T-helper 1 cell (primary cell): ENCODE measurements at places on chromosomes 5 and 9.

GRCh38 chr5:78221964-78222451, 72.5 kb downstream of the AP3B1 start:
- no peak for DNase-seq

DNA sequence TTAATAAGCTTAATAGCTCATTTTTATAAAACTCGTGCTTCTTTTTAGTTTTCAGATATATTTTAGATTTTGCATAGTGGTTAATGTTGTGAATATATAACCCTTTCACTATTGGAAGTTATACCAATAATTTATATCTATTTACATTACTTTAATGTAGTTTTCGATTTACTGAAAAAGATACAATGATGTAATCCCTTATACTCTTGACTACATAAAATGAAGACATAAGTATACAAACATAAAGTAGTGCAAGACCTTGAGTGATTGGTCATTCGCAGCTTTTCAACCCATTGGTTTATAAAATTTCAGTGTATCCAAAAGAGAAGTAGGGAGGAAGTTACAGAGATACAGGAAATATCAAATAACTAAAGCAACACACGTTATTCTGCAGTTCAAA, 84.3 kb upstream of the GRHPR start:
- DNase-seq = no peak

DNA sequence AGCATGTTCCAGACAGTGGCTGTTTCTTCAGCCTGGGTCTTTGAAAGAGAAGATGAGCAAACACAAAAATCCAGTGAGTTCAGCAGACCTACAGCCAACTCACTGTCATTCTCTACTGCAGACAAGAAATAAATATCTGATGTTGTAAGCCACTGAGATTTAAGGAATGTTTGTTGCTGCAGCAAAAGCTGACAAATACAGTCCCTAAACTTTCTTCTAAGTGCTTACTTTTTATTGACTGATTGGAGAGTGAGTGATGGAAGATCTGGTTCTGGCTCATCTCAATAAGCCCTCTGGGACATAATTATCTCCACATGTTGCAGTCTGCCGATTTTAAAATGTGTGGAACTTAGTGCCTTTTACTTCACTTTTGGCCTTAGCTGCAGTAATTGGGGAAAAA, 69.9 kb upstream of the LMNB1 start:
- no peak for DNase-seq

GRCh38 chr5:104299998-104300706, 737.6 kb upstream of the NUDT12 start:
- DNase-seq = no peak

GRCh38 chr5:90985341-90985740, 397.8 kb downstream of the ARRDC3 start:
- no peak for DNase-seq

GRCh38 chr5:103452089-103452488, 110.5 kb downstream of the NUDT12 start:
- no peak for DNase-seq

GRCh38 chr9:133135146-133135745, 14.2 kb upstream of the RALGDS start:
- no peak for DNase-seq

GRCh38 chr5:33153831-33154230, 286.9 kb upstream of the TARS1 start:
- DNase-seq = no peak

- DNase-seq = no peak
Observed at GRCh38 chr9:93669116-93669957, 93.0 kb downstream of the PHF2 start.

DNA sequence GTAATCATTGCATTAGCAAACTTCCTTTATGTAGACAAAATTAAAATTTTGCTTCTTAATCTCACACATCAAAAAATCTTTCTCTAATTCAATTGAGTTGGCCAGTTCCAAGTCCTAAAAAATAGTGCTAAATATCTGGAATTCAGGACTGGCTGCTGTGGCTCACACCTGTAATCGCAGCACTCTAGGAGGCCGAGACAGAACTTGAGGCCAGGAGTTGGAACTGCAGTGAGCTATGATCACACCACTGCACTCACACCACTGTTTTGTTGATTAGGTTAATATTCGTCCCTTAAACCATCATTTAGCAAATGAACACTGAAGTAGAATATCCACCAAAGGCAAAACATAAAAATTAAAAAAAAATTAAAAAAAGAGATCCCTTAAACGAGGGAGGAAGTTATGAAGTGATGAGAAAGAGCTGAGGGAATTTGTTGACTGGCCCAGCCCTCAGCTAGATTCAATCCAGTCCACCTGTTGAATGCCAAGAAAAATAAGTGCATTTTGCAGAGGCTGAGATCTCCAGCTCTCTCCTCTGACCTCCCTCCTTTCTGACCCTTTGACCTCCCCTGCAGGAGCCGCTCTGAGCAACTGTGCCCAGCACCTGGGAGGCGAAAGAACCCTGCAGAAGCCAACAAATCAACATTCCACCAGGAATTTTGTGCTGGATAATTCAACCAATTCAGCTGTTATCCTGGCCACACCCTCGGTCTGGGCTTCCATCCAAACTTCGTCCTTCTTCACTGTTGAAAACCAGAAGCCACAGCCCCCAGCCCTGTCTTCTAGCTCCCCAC, 96.8 kb downstream of the OR2K2 start:
- no peak for DNase-seq
